Skin of body (tissue), 3 donors: ENCODE measurements at places on chromosomes 2 and 18. TPM values are rescaled to one million over a fixed set of nuclear protein-coding genes. Genes with fewer than 3 reads are reported as not detected.

The TOGARAM2 gene
- 0.69 TPM for total RNA-seq

GRCh38 chr2:172114579-172114978 lies 11.9 kb upstream of the DLX2 start:
- DNase-seq = no peak

GRCh38 chr2:139940686-139941085 lies 1160.5 kb upstream of the NXPH2 start:
- no peak for DNase-seq

- DNase-seq = no peak
These were observed at the start of gene MOCOS for GRCh38 chr18:36187193-36187825. Gene MOCOS, plus strand, starts transcription at chr18:36187497. Its CDS starts 43 bp downstream, at chr18:36187540.
